ENCODE measurements at places on chromosomes 3 and 15. TPM values are rescaled to one million over a fixed set of nuclear protein-coding genes. Genes with fewer than 3 reads are reported as not detected.

GRCh38 chr3:14518893-14519292, 21.2 kb downstream of the GRIP2 start:
- H3K27me3 ChIP-seq = no peaks in the 10 kb centered on the region
- H3K4me3 ChIP-seq = no peak overlapping the region
- H3K27ac ChIP-seq = no peak overlapping the region

Gene DOCK3
- total RNA-seq = 0.36 TPM

DNA sequence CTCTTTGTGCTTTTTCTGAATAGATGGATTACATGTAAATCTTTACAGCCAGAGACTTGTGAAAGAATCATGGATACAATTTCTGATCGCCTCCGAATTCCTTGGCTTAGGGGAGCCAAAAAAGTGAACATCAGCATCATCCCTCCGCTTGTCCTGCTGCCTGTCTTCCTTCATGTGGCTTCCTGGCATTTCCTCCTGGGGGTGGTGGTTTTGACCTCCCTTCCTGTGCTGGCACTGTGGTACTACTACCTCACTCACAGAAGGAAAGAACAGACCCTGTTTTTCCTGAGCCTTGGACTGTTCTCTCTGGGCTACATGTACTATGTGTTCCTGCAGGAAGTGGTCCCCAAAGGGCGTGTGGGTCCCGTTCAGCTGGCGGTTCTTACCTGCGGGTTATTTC, 5.9 kb downstream of the ZDHHC23 start:
- H3K27me3 ChIP-seq = peaks cover 30% of the 10 kb centered on the region
- no peak for DNase-seq

DNA sequence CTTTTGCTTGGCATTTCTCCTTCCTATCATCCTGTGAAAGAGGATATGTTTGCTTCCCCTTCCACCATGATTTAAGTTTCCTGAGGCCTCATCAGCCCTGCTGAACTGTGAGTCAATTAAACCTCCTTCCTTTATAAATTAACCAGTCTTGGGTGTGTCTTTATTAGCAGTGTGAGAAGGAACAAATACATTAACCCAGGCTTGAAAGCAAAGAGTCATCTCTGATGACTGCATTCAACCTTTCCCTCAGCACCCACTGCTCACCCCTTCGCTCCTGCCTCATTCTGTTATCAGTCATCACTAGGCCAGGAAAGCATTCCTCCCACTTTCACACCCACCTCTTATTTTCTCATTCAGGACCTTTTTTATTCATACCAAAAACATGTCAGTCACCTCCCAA, 59.6 kb upstream of the CASR start:
- DNase-seq = no peak
- no peak overlapping the region for H3K4me3 ChIP-seq
- H3K36me3 ChIP-seq = no peaks in the 10 kb centered on the region
- no peak overlapping the region for H3K27ac ChIP-seq
- H3K27me3 ChIP-seq = peaks cover 2% of the 10 kb centered on the region
- H3K4me1 ChIP-seq = no peaks in the 10 kb centered on the region

Gene C3orf85
- total RNA-seq = not detected

DNA sequence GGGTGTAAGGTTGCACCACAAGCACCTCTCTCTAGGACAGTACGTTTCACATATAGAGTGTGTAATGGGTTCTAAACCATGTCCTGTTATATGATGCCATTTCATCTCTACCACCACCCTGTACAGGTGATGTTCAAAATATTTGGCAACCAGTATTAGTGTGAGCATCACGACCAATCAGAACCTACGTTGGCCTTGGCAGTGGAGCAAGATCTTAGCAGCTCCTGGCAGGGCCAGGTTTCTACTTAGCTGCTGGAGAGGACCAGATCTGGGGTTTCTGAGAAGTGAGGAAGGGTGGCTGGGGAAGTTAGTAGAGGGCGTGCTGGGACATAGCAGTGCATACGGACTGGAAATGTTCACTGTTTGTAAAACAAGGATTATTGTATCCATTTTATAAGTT, 23.1 kb upstream of the MITF start:
- H3K27me3 ChIP-seq = no peaks in the 10 kb centered on the region
- H3K4me1 ChIP-seq = no peaks in the 10 kb centered on the region
- H3K36me3 ChIP-seq = no peaks in the 10 kb centered on the region
- H3K4me3 ChIP-seq = no peak overlapping the region
- no peak for DNase-seq

Gene HRG
- not detected for total RNA-seq

GRCh38 chr15:38004218-38004861, 69.9 kb downstream of the TMCO5A start:
- no peaks in the 10 kb centered on the region for H3K4me1 ChIP-seq
- DNase-seq = no peak
- H3K36me3 ChIP-seq = no peaks in the 10 kb centered on the region
- H3K27me3 ChIP-seq = no peaks in the 10 kb centered on the region
- H3K4me3 ChIP-seq = no peak overlapping the region

GRCh38 chr3:188890572-188891270, 281.1 kb upstream of the TPRG1 start:
- no peaks in the 10 kb centered on the region for H3K36me3 ChIP-seq
- peaks cover 11% of the 10 kb centered on the region for H3K4me1 ChIP-seq

DNA sequence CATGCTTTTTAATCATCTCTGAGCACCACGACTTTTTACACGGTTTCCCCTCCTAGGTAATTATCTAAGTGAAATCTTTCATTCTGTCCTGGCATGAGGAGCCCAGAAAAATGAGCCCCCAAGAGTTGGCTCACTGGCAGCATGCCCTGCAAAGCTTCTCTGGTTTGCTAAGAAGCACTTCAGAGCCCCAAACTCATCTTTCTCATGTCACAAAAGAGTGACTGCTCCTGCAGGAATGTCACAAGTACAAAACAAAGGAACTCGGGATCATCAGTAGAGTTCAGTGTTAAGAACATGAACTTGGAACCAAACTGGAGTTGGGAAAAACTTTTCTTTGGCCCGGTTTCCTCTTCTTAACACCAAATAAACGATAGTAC, 123.9 kb downstream of the FOXB1 start:
- no peaks in the 10 kb centered on the region for H3K36me3 ChIP-seq
- peak overlapping the region; percentile 77 for H3K27ac ChIP-seq
- H3K4me1 ChIP-seq = peaks cover 5% of the 10 kb centered on the region
- peak overlapping the region; percentile 77 for H3K4me3 ChIP-seq

All from osteoblast (primary cell).